Activated CD8-positive, alpha-beta memory T cell treated with anti-CD3 and anti-CD28 coated beads, Interleukin-2, amount 10 ng/mL, durations not matched to agents 7 days and 5 days (primary cell): ENCODE measurements at places on chromosomes 16 and 17.

- DNase-seq, result no peak
Measured at GRCh38 chr16:68257251-68257905, 6.9 kb upstream of the SLC7A6 start.

DNA sequence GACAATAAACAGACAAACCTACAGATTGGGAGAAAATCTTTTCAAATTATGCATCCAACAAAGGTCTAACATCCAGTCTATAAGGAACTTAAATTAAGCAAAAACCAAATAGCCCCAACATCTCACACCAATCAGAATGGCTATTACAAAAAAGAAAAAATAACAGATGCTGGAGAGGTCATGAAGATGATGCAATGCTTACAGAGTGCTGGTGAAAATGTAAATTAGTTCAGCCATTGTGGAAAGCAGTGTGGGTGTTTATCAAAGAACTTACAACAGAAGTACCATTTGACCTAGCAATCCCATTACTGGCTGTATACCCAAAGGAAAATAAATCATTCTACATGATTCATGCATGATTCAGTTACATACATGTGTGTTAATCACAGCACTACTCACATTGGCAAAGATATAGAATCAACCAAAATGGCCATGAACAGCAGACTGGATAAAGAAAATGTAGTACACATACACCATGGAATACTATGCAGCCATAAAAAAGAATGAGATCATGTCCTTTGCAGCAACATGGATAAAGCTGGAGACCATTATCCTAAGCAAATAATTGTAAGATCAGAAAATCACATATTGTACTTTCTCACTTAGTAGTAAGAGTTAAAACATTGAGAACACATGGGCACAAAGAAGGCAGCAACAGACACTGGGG, 223.9 kb upstream of the WSB1 start:
- DNase-seq, result no peak

GRCh38 chr17:18857864-18858566, at the start of gene PRPSAP2:
TSS of gene PRPSAP2 (plus strand) at chr17:18858131. CDS start at chr17:18865834, 7,703 bp downstream.
- peak; percentile 97 for DNase-seq

DNA sequence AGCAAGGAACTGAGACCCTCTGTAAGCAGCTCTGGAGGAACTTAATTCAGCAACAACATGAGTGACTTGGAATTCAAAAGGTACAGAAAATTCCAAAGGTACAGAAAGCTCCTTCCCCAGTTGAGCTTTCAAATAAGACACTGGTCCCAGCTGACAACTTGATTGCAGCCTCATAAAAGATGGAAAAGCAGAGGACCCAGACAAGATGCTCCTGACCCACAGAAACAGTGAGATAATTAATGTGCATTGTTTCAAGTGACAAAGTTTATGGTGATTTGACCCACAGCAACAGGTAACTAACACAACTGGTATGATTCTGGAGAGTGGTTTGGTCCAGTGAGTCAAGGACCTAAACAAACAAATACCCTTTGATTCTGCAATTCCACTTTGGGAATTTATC, 15.2 kb upstream of the TMEM114 start:
- DNase-seq, result no peak

DNA sequence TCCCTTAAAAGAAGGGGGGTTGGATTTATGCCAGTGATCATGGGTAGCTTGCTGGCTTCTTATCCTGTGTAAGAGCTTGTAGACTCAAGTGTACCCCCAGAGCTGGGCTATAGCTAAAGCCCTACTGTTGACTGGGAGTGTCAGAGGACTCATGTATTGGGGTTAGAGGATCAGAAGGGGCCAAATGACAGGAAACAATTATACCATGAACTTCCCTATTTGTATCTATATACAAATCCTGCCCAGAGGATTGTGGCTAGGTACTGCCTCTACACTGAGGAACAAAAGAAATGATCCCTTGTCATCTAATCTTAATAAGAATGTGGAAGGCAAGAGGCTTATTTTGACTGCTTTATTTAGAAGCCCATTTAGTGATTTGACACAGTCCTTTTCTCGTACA, 14.3 kb downstream of the ZP2 start:
- DNase-seq, result no peak

GRCh38 chr16:24253192-24253591, 2.9 kb upstream of the CACNG3 start:
- DNase-seq, result peak; percentile 50

- no peak for DNase-seq
Measured at GRCh38 chr17:16442141-16442540, 26.8 kb downstream of the TRPV2 start.

DNA sequence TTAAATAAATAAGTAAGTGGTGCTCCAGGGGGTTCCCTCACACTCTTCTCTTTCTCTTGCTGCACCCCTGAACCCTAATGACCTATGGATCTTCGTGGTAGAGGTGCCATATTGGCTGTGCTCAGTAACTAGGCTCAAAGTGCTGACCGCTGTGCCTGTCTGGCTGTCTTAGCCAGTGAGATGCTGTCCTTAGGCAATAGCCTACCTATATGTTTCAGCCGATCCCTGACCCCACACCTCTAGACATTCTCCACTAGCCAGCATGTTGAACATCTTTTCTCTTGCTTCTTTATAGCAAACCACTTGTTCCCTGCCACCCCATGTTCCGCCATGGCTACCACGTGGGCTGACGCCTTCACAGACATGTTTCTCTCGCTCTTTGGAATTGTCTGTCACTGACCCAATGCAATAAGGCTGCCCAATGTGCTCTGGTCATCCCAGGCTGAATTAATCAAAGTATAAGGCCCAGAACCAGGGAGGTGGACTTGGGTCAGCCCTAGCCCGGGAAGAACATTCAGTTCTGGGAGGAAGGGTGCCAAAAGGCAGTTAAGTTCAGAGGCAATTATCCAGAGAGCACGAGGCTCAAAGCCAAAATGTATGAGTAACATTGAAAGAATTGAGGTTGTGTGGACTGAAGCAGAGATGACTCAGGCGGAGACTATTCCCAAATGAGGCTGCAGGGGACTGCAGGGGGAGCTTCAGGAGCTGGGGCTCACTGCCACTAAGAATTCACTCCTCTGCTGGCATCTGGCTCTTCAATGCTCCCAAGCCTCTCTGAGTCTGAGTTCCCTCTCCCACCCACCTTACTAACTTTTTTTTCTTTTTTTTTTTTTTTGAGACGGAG, 28.7 kb upstream of the TNRC6A start:
- no peak for DNase-seq

DNA sequence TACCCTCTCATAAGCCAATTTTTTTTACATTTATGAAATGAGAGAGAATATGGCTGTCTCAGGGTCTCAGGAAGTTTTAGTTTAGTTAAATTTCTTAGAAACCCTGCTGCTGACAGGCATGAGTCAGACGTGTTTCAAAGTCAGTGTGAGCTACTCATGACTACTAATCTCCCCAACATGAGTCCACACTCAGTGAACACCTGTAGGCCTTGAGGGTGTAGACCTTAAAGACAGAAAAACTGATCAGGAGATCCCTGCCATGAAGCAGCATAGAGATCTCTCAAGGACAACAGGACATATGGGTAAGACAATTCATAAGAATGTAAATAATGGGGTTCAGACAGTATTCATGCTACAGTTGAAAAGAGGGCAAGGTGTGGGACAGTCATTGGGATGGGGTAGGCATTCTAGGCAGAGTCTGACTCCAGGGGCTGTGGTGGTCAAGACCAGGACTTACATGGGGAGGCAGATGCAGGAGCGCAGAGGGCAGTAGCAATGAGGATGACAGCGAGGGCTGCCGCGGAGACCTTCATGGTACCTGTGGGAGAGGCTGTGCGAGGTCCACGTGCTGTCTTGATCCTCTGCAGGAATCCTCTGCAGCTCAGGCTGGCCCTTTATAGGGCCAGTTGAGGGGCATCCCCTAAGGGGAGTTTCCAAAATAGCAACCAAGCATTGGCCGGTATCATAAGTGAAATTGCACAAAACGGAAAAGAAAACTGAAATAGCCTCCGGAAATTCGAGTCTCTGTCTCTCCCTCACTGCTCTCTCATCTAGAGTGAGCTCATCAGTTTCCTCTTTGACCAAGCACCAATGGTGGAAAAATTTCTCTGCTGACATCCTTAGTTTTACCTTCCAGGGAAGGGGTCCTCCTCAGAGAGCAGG, at the start of gene CCL5:
Gene CCL5 (minus strand): TSS at position 588 of the 882 bp plus-strand sequence.
- DNase-seq, result peak; percentile 94

DNA sequence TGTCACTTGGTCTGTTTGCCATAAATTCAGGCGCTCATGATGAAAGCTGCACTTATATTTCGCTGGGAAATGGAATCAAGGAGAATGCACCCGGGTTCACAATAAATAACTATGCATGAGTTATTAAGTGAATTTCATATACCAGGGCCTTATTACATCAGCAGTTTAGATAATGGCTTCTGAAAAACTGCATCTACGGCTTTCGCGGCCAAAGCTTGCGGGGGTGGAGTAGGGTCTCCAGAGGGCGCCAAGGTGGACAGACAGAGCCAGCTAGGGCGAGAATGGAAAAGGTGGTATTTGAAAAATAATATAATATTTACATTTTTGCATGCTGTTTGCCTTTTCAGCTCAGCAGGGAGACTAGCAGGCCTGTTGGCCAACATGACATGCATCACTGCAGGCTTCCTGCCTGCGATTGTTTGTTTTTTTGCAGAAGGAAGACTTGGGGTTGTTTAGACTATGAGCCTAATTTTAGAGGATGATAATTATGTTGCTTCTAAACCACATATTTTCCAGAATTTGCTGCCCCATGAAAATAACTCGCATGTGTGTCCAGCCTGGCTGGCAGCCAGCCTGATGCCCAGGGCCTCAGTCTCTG, 173.8 kb upstream of the IRX3 start:
- no peak for DNase-seq

DNA sequence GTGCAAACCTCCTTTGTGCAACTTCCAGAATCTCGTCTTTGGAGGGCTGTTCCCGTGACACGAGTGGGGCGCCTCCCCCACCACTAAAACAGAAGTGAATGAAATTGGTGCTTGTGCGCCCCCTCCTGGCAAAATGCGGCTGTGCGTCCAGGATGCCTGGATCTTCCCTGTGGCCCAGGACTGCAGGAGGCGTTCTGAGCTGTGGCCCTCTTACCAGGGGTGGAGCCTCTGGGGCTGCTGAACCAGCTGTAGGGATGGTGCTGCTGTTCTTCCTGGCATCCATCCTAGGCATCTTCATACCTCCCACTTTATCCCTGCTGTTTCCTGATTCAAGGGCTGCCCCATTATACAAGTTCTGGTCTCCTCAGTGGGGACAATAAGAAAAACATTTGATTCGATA, 18.5 kb upstream of the NAGLU start:
- peak; percentile 85 for DNase-seq

DNA sequence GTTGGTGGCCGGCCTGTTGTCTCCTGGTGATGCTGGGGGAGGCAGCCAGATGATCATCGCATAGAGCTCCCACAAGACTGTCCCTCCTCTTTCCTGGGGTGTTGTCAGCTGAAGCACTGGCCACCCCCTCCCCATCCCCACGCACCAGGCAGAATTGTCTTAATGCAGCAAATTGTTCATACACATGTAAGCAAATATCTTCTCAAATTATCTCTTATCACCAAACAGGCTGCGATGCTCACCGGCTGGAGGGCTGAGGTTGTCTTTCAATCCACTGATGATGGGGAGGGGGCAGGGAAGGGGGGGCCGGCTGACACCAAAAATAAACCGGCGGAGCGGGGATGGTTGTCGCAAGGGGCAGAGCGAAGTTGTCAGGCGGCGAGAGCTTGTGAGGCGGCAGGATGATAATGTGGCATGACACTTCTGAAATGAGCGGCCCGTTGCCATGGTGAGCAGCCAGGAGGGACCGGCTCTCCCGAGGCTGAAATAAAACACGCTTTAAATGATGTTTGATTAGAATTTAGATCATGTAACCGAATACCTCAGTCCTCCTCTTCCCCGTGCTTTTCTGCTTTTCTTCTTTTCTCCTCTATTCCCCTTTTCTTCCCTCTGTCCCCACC, 59.8 kb downstream of the MRM1 start:
- no peak for DNase-seq

DNA sequence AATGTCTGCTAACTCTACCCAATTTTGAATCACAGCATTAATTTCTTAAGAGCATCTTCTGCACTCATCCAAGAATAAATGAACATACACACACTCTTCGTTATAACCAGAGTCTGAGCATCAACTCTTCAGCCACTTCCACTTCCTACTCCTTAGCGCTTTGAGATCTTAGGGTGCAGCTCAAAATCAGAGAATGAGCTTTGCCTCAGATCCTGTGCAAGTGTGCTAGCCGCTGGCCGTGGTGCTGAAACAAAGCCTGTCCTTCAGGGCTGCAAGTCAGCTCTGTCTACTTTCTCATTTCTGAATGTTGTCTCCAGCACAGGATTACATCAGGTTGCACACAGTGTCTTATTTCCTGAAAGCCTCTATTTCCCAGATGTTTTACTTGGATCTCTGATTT, 165.4 kb downstream of the AIPL1 start:
- peak; percentile 58 for DNase-seq

DNA sequence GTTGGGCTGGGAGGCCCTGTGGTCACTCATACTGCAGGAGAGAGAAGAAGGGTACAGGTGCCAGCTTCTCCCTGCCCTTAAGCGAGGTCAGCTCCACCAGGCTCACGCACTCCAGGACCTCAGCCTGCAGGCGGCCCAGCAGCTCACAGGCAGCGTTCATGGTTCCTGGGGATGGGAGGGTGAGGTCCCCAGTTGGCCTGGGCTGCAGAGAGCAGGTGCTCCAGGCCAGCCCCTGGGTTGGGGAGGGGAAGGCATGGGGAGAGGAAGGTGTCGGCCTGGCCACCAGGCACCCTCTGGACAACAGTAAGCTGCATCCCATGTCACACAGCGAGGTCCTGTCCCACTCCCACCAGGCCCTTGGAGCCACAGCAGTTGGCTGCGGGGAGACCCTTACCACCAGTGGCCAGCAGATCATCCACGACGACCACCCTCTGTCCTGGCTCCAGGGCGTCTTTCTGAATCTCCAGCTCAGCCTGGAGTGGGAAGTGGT, 2.0 kb downstream of the APRT start:
- DNase-seq, result no peak

- no peak for DNase-seq
Measured at GRCh38 chr16:49373504-49373903, at the start of gene C16orf78. TSS of gene C16orf78 (plus strand) at chr16:49373804. CDS start at chr16:49373940, 136 bp downstream.

GRCh38 chr16:89593841-89594240, 18.3 kb downstream of the CPNE7 start:
- peak; percentile 78 for DNase-seq

DNA sequence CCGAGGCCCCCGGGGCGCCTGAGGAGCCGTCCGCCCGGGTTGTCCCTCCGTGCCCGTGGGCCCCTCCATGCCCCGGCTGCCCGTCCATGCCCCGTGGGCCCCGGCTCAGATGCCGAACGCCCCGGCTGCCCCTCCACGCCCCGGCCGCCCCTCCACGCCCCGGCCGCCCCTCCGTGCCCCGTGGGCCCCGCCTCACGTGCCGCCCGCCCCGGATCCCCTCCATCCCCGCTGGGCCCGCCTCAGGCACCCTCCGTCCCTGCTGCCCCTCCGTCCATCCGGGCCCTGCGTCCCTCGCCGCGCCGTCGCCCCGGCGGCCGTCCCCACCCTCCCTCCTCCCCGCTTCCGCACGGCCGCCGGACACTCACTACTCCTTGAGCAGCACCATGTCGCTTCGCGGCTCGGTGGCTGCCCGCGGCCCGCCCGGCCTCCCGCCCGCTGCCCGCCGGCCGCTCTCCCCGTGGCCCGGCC, 382 bp downstream of the PITPNA start:
- DNase-seq, result no peak

DNA sequence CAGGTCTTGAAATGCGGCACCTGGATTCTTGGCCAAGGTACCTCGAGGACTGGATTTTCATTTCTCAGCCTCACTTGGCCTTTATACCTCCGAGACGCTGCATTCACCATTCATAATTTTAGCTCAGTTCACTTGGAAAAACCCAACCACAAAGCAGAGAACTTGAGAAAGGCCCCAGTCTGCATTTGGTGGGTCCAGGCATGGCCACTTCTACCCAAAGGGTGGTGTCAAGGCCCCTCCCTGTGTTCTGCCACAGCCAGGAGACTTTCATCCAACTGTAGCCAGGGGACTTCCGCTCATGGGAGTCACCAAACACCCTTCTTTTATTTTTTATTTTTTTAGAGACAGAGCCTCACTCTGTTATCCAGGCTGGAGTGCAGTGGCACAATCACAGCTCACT, 14.7 kb upstream of the TVP23A start:
- DNase-seq, result no peak
